ENCODE measurements at places on chromosomes 1 and 21.
A peak's percentile ranks its signal among the peaks of the same experiment; 100 is the strongest.

DNA sequence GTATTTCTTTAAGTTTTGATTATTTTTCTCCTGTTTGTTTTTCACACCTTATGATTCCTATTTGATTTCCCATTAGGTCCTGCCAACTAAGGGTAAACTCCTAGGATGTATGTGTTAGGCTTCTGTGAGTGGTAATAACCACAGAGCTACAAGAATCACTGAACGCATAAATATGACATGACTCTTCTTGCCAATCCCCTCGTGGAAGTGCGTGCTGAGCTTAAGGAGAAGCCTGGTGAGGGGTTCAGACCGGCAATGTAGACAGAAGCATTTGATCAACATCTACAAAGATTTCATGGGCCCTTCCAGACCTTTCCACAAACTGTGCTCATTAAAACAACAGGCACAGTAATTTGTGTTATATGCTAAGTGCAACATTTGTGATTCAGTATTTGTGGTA lies 273.8 kb upstream of the SNX7 start:
- no peak for DNase-seq

- DNase-seq, result no peak
Measured at GRCh38 chr1:53476579-53476978, 17.4 kb downstream of the DMRTB1 start.

DNA sequence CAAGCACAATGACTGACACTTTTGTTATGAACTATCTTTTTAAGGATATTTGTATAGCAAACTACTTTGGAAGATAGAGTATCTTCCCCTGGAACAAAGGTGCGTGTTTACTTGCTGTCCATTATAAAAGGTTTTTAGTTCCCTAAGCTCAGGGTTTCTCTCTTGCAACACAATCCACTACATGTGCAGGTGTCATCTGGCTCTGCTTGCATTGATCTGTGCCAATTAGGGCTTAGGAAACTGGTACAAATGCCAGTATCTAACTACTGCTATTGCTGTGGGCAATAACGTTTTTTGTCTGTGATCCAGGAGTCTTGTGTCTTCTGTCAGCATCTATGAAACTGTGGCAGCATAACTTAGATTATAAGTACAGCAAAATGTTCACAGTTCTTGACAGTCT lies 68.3 kb upstream of the ABCD3 start:
- DNase-seq, result no peak

DNA sequence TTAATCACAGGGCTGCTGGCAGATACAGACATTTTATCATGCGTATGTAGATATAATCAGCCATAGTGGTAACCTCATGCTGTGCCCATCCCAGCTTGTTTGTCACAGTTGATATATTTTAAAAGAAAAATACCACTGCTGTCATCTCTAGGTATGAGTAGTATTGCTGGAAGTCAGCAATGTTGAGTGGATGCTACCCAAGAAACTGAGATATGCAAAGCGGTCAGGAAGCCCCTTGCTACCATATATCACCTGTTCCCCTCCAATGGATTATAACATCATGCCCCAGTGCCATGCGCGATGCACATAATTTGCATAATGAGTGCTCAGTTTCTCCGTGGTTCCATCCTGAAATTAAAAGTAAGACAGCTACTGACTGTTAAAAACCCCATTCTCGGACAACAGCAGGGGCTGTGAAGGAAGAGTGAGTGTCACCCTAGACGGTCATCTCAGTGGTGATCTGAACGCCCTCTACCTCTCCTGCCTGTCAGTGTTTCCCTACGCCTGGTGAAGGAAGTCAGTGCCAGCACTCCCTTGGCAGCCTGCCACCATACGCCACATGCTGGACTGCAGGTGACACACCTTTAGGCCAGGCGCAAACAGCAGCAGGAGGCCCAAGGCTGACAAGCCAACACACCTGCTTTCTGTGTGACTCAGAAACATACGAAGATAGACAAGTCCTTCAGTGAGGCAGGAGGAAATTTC lies 2.7 kb downstream of the IL10RB start:
- no peak for DNase-seq

- DNase-seq, result no peak
Measured at GRCh38 chr1:60448850-60449249, 375.3 kb upstream of the C1orf87 start.

DNA sequence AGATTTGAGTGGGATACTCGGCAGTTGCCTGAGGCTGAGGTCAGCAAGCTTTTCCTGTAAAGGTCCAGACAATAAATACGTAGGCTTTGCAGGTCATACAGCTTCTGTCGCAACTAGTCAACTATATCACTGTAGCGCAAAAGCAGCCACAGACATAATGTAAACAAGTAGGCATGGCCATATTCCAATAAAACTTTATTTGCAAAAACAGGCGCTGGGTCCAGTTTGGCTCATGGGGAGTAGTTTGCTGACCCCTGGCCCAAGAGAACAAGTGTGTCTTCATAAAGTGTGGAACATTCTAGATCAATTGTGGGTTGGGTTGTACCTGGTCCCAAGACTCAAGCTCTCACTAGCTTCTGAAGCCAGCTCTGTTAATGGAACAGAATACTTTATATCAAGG lies 78.8 kb downstream of the MIS18A start:
- no peak for DNase-seq

DNA sequence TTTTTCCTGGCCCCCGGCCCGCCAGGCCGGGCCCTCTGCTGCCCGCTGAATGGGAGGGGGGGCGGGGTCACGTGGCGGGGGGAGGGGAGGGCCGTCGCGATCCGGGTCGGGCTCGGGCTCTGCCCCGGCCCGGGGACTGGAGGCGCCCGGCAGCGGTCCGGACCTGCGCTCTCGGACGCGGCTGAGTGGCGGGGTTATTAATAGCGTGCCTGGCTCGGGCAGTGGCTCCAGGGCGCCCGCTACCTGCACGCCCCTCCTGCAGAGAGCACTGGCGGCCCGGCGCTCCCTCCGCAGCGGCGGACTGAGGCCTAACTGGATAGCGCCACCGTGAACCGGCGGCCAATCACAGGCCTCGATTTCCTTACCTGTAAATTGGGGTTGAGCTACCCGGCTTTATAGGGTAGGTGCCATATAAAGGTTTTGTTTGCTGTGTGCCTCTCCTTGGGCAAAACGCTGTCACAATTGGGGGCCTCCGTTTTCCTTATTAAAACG lies 28.1 kb downstream of the AHDC1 start:
- DNase-seq, result no peak

DNA sequence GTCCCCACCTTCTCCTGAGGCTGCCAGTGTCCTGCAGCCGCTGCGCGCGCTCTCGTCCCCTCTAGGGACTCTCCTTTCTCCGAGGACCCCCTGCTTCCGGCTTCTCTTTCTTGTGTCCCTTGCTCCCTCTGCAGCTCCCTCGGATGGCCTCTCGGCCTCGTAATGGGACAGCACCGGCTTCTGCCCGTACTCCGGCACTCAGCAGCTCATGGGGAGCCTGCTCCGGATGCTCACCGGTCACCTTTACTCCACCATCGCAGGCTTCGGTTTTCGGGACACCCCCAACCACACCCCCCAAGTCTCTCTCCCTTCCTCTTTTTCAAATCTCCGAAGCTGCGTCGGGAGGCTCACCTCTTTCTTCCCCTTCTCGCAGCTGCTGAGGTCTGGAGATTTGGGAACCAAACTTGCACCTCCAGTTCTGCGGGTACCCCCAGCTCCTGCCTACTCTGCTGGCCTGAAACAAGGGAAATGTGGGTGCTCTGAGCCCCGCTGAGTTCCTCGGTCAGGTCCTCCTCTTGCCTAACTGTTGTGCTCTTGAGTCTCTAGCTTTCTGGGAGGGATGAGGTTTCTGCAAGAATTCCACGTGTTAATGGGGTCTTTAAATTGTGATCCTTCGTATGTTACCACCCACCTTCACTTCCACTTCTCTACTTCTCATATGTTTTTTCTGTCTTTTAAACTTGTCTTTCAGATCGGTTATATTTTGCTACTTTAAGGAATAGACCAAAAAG lies 930 bp downstream of the CDC14A start:
- DNase-seq, result peak; percentile 52

DNA sequence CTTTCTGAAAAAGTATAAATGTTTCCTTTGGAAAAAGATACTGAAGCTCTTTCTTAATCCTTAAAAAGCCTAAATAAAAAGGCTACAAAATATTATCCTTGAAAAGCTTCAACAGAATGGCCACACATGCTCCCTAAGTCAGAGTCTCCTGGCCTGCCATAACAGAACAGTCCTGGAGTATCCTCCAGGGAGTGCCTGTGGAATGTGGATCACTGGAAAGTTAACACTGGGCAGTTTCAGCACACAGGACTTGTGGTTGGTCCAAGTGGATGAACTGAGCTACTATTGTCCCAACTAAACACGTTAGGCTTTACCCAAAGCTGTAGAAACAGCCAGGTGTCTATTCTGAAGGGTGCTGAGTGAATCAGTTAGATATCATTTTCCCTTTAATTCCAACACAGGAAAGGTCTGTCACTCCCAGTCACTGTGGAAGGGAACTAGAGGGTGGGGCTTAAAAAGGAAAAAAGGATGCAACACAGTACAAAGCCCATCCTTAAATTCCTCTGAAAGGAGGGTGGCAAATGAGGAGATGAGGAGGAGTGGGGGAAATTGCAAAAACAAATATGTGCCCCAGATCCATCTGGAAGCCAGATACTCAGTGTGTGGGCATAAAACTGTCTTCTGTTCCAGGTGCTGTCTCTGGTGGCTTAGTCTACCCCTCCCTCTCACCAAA lies 196.3 kb upstream of the SPAG17 start:
- DNase-seq, result no peak

- DNase-seq, result no peak
Measured at GRCh38 chr1:100642826-100643225, 76.7 kb upstream of the VCAM1 start.

DNA sequence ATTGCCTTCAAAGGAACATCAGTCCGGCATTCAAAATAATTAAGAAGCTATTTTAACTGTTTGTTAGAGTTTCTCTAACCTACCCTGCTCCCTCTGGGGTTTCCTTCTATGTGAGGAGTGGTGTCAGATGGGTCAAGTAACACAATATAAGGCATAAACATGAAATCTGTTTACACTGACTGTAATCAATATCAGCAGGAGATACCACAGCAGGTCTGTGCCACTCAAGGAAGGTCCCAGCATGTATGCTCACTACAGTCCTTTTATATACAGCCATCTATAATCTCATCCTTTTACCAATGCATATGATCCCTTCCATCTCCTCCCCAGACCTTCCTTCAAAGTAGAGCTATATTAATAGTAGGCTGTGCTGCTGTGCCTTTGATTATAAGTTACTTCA lies 25.4 kb downstream of the EEIG2 start:
- no peak for DNase-seq

DNA sequence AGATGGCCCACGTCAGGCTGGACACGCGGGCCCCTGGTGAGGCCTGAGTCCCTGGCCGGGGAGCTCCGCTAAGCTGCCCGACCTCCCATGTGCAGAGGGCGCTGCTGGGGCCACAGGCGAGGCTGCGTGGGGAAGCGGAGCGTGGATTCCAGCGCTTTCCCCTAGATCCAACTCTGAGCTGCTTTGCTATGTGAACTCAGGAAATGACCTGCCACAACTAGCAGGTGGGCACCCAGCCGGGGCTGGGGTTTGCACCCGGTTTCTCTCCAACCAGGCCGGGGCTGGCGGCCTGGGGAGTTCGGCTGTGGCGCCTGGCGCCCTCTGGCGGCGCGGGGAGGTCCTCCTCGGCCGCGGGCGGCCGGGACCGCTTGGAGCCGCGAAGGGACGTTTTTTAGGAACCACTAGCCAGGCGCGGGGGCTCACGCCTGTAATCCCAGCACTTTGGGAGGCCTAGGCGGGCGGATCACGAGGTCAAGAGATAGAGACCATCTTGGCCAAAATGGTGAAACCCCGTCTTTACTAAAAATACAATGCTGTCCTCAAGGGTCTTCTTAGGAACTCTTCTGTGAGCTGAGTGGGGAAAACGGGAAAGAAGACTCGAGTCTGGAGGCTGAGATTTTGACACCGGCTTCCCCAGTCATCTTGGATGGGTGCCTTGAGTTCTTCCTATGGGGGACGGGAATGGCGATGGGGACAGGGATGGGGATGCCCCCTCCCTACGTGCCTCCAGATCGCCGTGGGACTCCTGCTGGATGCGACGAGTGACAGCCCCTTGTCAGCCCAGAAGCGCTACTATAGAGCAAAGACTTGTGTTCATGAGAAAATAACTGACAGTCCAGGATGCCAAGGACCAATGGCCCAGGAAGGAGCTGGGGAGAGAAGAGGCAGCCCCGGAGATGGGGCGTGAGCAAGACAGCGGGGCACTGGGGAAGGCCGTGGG lies 12.6 kb downstream of the PYCR2 start:
- peak; percentile 63 for DNase-seq

DNA sequence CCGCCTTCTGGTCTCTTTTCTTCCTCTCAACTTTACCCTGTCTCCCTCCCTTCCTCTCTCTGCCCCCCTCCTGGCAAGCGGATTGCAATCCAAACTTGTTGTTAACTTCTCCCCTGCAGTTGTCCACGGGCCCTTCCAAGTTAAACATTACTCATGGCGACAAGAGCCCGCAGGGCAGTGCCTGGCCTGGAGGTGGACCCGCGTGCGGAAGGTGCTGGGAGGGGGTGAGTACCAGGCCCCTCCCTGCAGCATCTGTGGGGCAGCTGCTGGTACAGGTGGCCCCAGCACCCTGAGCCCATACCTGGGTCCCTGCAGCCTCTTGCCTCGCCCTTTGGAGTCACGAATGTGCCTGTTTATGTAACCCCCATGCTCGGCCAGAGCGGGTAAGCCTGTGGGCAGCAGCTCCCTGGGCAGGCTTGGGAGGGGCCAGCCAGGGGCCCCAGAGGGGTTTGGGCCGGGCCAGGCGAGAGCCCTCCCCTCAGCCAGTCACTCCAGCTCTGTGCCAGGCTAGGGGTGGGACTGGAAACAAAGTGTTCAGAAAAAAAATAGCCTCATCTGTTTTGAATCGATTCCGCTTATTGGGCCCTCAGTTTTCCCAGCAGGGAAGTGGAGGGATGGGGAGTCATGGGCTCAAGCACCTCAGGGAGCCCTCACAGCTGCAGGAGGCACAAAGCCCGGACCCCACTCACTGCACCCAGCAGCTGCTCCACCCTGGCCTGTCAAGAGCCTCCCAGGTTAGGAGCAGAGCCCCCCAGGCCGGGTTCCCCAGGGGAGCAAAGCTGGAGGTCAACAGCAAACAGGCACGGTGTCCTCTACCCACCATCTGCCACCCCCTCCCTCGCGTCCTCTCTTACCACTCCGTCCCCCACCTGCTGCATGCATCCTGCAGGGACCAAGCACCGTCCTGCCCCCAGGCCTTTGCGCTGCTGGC lies 14.0 kb upstream of the FAAP20 start:
- DNase-seq, result no peak

GRCh38 chr1:218347723-218348627 lies 2.8 kb downstream of the TGFB2 start:
- DNase-seq, result no peak

GRCh38 chr1:119438761-119439160 lies 23.8 kb downstream of the HSD3B2 start:
- no peak for DNase-seq

DNA sequence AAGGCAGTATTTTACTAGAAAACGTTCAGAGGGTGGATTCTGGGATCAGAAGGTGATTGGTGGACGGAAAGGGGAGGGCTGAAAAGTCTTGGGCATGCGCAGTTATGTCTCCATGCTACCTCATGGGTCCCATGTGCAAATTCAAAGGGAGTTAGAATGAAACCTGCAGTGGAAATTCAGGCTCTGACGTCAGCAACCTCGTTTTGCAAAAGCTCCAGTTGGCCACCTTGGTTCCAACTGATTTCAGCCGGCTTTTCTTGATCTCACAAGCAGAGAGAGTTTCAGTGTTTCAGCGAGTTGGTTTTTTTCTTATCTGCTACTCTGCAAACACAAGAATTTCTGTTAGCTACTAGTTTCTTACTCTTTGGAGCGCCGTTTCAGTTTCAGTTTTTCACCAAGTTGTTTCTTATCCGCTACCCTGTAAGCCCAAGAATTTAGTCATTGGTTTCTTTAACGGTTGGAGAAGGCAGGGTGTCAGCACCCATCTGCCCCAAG lies 69.8 kb upstream of the PGBD5 start:
- DNase-seq, result no peak

Data from hematopoietic multipotent progenitor cell (in vitro differentiated cells).